ENCODE measurements at places on chromosomes 2 and 18.

DNA sequence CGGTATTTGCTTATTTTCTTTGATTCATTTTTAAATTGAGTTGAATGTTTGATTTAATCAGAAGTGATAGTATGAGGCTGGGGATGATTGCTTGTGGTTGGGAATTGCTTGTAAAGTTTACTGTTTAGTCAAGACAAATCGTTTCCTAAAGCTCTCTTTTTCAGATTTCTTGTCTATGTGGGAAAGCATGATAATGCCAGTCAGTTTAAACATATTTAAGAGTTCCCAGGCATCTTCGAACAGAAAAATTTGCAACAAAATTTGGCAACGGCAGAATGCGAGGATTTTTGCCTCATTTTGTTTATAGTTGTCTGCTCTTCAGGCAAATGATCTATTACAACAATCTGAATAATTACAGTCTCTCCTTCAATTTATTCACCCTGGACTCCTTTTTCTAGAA is 22.5 kb downstream of the EPAS1 start:
- DNase-seq: no peak

DNA sequence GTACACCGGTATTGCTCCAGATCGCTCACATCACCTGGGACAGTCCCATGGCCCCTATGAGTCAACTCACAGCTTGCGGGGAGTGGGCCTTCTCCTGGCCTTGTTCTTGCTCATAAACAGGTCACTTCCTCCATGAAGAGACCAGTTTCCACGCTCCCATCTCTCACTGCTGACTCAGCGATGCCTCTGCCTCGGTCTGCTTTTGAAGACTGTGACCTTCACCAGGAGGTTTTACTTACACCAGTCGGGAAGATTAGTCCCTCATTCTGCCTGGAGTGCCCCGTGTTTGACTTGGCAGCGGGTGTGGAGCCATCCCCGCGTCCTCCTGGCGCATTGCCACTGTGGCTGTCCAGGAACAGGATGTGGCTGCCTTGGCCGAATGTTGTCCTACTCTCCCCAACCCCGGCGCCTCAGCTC is 159.8 kb downstream of the RHBDD1 start:
- peak; percentile 58 for DNase-seq

GRCh38 chr2:212392043-212392442 is 146.6 kb downstream of the ERBB4 start:
- no peak for DNase-seq

DNA sequence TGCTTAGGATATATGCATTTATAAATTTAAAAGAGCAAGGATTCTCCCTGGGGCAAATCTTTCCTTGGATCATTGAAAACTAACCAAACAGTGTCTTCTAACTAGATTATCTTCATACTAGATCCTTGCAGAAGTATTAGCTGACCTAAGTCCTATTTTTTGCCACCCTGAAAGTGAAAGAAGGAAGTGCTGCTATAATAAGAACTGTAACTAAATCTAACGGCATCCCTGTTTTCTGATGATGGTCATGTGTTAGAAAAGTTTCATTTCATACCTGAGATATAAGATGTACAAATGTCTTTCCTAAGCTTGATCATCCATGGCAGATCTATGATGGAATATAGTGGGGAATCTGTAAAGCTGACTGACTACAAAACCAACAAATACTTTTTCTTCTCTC is 102.7 kb downstream of the MAP2 start:
- no peak for DNase-seq

DNA sequence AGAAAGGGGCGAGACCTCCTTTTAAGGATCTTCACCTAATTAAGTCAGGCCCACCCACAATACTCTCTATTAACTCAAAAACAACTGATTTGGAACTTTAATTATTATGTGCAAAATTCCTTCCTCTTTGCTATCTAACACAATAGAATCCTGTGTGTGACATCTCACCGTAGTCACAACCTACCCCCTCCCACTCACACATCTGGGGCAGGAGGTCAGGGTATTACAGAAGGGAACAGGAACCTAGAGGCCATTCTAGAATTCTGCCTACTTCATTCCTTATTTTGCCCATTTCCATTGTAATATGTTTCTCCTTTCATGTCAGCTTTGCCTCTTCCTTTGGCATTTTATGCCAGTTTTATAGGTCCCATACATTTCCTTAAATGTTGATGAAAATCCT is 829.3 kb upstream of the ID2 start:
- DNase-seq: no peak

GRCh38 chr2:43837831-43838559 is 644 bp downstream of the ABCG5 start:
- DNase-seq: no peak

GRCh38 chr18:77376043-77376732 is 126.5 kb downstream of the GALR1 start:
- DNase-seq: no peak

GRCh38 chr18:37124516-37124915 is 295.6 kb downstream of the KIAA1328 start:
- no peak for DNase-seq

DNA sequence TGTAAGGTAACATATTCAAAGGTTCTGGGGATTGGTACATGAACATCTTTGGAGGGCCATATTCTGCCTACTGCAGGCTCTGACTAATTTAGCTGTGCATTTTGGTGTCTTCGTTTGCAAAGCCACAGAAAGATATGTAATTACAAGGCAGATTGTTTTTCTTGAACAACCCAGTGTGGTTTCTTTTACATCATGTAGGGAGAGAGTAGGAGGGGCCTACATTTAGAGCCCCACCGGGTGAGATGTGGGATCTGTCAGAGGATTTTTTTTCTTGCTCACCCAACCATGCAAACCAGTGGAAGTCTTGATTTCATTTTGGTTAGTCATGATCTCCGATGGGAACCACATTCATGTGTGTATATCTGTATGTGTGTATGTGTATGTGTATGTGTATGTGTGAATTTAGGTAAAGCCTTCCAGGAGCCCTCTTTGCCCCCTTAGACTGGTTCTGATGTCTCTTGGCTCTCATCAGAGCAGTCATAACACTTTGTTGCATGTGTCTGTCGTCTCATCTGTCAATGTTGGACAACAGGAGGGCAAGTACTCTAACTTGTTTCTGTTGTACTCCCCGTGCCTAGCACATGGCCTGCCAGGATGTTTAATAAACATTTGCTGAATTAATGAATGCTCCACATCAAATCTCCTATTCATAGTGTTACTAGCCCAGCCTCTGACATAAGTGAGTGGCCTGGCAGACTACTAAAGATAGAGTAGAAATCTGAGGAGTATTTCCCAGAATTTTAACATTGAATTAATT is 239.9 kb downstream of the MTX2 start:
- DNase-seq: no peak

DNA sequence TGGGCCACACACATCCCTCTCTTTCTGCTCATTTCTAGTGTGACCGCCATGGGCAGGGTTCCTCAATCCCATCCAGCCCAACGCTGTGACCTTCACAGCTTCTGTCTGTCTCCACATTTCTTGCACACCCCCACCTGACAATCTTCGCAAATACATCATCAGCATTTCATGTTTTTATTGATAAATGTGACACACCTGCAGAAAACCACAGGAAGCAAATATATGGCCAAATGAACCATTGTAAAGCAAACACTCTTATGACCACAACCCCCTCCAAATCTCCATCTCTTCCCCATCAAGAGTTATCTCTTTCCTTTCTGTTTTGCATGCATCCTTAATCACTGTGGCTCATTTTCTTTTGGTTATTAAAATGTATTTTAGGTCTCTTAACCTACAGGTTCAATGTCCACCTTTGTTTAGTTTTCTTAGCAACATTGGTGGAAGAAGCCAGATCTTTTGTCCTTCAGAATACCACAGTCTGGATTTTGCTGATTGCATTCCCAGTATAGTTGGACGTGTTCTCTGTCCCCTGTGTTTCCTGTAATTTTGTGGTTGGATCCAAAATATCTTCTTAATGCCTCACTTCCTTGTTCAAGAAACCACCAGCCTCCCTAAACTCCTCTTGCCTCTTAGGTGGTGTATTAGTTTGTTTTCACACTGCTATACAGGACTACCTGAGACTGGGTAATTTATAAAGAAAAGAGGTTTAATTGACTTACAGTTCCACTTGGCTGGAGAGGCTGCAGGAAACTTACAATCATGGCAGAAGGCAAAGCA is 9.8 kb upstream of the NCK2 start:
- no peak for DNase-seq

- DNase-seq: no peak
These were observed 53.4 kb upstream of the ACSL3 start for GRCh38 chr2:222807431-222807830.

DNA sequence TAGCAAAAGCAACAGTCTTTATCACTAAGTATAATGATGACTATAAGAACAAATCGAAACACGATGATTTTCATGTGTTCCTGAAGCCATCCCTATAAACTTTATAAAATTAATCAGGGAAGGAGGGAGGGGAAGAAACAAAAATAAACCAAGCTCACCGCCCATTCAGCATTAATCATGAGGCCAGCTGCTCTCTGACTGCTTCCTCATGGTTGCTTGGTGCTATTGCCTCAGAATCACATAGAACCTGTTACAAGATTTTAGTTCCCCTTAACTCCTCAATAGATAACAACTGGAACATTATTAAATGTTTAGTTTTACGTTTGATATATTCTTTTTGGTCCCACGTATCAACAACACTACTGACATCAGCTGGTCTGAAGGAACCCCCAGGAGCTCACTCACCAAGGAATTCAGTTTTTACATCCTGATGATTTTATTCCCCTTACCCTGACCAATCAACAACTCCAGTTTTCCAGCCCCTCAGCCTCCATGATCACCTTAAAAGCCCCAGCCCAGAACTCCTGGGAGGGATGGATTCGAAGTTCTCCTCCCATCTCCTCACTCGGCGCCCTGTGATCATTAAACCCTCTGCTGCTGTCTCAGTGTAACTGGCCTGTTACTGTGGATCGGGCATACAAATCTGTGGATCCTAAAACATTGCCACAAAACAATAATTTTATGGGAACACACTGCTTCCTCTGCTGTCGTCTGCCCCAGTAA is 10.6 kb upstream of the HNRNPLL start:
- no peak for DNase-seq

GRCh38 chr2:67002618-67003371 is 394.3 kb upstream of the ETAA1 start:
- DNase-seq: no peak

- no peak for DNase-seq
These were observed 238.7 kb upstream of the SALL3 start for GRCh38 chr18:78740876-78741275.

DNA sequence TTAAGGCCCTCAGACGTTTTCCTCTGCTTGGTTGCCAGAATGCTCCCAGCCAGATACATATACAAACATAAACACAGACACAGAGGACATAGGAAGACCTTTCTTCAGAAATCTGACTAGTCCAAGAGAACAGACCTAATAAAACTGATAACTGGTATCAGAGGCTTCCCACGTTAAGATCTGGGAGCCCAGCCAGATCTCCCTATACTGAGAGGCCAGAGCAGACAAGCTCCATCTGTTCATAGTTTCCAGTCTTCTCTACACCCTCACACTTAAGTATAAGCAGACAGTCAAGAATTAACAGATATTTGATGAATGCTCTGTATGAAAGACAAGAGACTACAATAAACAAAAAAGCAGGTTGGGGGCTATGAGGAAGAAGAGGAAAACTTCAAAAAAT is 240.5 kb upstream of the CHAC2 start:
- no peak for DNase-seq

DNA sequence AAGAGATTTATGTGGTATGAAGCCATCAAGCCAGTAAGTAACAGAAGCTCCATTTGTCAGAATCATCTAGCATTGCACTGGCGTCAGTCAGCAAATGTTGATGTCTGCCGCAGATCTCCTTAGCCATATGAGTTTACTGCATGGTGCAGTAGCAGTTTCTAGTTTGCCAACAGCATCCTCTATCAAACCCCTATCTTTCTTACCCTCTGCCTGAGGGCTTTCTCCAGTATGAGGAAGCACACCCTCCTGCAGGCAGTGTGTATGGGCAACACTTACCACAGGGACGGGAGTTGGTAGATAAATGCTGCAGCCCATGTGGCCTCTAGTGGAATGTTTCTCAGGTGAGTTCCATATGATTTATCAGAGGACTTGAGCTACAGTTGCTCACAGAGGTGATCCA is 63.7 kb downstream of the EFEMP1 start:
- no peak for DNase-seq

- no peak for DNase-seq
These were observed 91.5 kb upstream of the TMEFF2 start for GRCh38 chr2:192286093-192286701.

DNA sequence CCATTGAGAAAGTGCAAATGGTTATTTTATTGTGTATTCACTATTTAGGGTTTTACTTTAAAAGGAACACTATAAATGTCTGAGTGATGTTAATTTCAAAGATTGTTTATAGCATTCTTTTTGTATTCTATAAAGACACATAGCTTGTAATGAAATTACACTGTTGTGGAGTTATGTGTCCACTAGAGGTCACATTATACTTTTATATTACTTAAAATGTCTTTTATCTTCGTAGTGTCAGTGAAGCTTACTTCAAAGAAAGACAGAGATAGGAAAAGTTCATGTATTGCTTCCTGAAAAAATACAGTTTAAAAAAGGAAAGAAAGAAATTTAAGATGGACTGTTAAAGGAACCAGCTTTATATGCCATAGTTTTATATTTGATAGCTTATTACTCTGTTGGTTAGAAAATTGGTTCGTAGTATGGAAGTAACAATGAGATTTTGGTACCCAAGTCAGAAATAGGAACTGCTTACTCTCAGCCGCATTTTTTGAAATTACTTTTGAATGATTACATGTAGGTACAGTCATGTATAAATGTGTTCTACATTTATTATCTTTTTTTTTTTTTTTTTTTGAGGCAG is 20.5 kb downstream of the APLF start:
- DNase-seq: no peak

GRCh38 chr2:235654103-235654813 is 160.4 kb downstream of the AGAP1 start:
- DNase-seq: no peak

DNA sequence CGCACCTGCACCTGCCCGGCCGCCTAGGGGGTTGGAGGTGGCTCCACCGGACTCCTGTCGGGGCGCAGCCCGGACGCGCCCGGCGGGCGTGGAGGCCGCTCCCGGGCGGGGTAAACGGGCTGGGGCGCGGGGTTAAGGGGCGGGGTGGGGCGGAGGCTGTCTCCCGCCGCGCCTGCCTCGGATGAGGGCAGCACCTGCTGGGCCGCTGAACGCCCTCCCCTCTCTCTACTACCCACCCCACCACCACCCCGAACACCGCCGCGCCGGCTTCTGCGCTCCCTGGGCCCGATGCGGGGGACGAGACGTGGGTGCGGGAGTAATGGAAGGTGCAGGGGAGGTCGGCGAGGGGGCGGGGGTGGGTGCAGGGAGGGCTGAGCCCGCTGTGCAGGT is 224.8 kb upstream of the ID2 start:
- peak; percentile 30 for DNase-seq

DNA sequence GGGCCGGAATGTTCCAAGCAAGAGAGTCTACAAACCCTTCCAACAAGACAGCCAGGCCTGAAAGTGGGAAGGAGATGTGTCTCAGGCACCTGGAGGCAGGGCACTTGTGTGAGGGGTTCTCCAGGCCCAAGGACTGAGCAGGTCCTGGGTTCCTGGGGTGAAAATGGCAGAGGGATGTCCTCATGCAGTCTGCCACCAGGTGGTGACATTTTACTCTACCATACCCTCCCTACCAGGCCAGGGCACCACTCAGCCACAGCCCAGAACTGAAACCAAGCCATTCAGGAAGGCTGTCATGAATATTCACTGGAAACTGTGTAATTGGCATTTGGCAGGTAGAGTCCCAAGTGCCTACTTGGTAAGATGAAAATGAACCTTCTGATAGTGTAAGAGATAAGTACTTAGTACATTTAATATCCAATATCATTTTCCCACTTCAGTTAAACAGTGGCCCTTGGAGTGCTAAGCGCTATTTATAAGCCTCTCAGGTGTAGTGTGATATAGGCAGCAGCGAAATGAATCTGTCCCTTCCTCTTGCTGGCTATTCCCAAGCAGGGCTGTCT is 185.1 kb downstream of the MYO5B start:
- DNase-seq: peak; percentile 43
